Ovary (tissue), 10 donors: ENCODE measurements at places on chromosomes 16 and 17.

DNA sequence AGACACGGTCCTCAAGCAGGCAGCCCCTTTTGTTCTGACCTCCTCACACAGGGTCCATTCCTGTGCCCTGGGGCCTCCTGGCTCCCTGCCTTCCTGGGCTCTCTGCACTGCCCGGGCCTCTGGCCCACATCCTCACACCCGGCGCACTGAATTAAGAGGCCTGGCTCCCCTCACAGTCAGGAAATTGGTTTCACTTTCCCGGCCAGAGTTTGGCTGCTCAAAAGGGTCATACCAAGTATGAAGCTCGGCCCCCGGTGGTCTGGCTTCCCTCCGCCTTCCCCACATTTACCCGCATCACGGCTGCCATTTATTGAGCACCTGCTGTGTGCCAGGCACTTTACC lies 220.0 kb downstream of the NTN1 start:
- DNase-seq, result peak; percentile 73
- no peaks in the 10 kb centered on the region for H3K36me3 ChIP-seq
- H3K27ac ChIP-seq, result peak overlapping the region; percentile 97

- peak overlapping the region; percentile 39 for H3K4me3 ChIP-seq
- no peaks in the 10 kb centered on the region for H3K36me3 ChIP-seq
- peak overlapping the region; percentile 64 for H3K27ac ChIP-seq
Observed at GRCh38 chr17:44775838-44776621, 17.2 kb downstream of the ADAM11 start.

DNA sequence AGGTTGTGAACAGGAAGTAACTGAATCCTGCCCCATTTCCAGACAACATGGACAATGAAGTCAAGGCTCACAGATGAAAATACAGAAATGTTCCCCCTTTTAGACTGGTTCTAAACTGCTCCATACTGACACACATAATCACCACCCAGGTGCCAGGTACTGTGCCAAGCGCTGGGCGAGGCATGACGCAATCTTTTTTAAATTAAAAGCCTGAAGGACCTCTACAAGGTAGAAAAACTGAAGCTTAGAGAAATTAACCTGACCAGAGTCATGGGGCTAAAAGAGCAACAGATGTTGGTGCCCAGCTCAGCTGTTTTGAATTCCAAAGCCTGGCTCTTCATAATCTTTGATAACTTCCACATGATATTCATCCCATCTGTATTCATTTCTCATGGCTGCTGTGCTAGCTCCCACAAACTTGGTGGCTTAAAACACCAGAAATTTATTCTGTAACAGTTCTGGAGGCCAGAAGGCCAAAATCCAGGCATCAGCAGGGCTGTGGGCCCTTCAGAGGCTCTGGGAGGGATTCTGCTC lies 4.9 kb upstream of the RAB11FIP4 start:
- DNase-seq, result no peak
- H3K27me3 ChIP-seq, result no peaks in the 10 kb centered on the region
- no peaks in the 10 kb centered on the region for H3K4me1 ChIP-seq
- no peak overlapping the region for H3K27ac ChIP-seq

GRCh38 chr17:32330147-32330546 lies 11.8 kb downstream of the C17orf75 start:
- H3K27me3 ChIP-seq, result no peaks in the 10 kb centered on the region
- H3K36me3 ChIP-seq, result no peaks in the 10 kb centered on the region
- DNase-seq, result no peak

DNA sequence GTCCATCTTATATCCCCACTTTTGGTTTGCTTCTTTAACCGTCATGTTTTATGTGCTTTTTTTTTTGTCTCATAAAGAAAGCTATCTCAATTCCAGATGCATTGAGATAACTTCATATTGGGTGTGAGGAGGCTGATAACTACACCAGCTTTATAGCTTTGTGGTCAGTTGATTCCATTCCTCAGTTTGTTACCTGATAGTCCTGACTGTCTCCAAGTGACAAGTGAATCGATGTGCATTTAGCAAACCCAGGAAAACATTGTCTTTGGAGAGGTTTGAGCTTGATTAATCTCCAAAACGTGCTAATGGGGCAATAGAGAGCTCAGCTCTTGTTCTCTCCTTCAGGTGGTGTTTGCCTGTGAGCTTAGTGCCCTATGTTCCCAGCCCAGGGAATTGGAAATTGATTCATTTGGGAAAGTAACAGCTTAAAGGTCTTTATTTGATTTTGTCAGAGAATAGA lies 22.7 kb downstream of the HS3ST3B1 start:
- DNase-seq, result no peak
- no peaks in the 10 kb centered on the region for H3K27me3 ChIP-seq
- no peaks in the 10 kb centered on the region for H3K36me3 ChIP-seq
- no peaks in the 10 kb centered on the region for H3K4me1 ChIP-seq

DNA sequence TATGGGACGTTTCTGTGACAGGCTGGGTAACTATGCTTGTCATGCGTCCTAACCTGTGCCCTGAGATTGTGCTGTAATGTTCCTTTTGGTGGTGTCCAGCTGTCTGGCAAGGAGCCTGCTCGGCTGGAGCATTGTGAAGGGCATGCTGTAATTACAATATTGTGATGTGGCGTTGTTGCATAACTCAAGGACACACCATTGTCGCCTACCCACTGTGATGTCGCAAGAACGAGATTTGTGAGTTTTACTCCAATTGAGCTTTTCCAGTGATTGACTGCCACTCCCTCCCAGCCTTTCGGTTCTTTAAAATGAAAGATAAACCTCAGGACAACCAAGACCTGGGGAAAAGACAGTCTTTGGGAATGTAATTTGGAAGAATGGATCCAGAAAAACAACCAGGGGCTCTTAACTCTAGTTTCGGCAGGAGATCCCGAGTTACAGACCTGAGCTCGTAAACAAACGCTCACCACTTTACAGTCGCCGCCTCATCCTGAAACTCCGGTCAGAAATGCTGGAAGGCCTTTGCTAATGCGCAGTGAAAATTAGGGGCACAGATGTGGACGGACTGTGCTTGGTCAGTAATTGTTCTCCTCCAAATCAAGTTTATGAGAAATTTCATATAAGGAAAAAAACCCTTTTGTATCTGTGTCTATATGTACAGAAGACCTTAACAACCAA lies 1.3 kb downstream of the ZNF750 start:
- no peak for DNase-seq
- peaks cover 3% of the 10 kb centered on the region for H3K4me1 ChIP-seq
- H3K27ac ChIP-seq, result no peak overlapping the region
- no peak overlapping the region for H3K4me3 ChIP-seq

GRCh38 chr17:3535253-3535995 lies 22.2 kb downstream of the TRPV3 start:
- H3K4me1 ChIP-seq, result peaks cover 14% of the 10 kb centered on the region
- no peaks in the 10 kb centered on the region for H3K36me3 ChIP-seq
- peak overlapping the region; percentile 33 for H3K4me3 ChIP-seq
- no peaks in the 10 kb centered on the region for H3K27me3 ChIP-seq
- DNase-seq, result peak; percentile 76

DNA sequence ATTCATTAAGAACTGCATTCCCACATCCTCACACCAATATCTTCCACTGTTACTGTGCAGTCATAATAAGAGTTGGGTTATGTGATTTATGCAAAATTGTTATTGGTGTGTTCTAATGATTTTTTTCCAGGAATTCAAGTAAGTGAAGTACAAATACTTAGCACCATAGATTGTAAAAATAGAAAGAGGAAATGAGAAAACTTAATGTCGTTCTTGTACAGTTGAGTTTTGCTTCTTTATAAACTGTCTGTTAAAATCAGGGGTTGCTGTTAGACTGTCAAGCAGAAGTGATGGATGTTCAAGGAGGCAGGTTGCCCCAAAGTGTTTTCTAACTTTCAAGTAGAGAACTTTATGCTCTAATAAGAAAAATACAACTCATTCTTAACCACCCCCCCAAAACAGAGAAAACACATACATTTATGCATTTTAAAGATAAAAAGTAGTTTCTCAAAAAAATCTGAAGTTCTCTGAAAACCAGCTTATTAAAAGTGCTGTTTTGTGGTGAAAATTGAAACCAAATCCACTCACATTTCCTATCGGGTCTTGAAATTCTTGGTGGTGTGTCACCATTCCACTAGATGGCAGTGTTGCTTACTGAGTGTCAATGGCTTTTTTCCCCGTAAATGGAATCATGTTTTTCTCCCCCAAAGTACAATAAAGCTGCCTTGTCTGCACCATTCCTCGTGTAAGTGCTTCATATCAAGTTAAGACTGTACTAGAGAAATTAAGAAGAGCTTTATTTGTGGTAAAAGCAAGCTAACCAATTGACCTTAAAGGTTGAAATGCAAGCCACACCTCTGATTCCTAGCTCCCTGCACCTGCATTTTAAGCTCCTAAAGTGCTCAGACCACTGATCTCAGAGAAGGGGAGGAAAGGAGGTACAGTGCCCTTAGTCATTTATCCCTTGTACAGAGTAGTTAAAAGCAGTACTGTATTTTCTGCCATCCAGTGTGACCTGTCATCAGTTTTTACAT lies 4.7 kb upstream of the IGSF6 start:
- no peaks in the 10 kb centered on the region for H3K27me3 ChIP-seq
- no peak overlapping the region for H3K4me3 ChIP-seq
- no peaks in the 10 kb centered on the region for H3K4me1 ChIP-seq
- H3K36me3 ChIP-seq, result no peaks in the 10 kb centered on the region
- DNase-seq, result no peak

DNA sequence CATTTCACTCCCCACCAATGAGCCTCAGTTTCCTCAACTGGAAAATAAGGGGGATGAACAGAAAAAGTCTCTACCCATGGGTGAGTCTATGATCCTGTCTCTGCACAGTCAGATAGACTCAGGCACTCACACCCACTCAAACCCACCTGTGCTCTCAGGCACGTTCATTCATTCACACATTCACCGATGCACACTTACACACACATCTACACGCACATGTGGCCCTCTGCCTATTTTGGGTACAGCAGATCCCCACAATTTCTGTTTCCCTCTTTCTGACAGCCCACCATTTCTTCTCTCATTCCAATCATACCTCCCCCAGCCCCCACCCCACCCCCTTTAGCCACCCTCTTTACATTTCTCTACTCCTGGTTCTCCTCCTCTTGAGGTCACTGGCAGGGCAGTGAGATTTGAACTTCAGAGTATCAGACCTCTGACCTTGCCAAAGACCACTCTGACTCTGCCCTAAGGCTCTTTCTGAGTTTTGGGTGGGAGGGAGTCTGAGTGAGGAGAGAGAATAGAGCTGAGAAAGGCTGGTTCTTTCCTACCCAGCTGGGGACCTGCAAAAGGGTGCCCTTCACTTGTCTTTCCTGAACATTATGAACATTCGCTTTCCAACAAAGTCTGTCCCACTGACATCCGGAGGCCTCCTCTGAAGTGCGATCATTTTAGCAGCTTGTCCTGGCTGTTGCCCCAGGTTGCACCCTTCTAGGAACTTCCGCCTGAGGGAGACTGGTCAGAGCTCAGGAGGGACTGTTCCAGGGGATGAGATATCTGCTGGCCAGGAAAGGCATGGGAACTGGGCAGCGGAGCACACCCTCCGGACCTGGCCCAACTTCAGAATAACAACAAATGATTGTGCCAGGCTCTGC lies 10.1 kb upstream of the COL1A1 start:
- peaks cover 34% of the 10 kb centered on the region for H3K4me1 ChIP-seq
- no peaks in the 10 kb centered on the region for H3K27me3 ChIP-seq
- no peaks in the 10 kb centered on the region for H3K36me3 ChIP-seq
- DNase-seq, result peak; percentile 39
- H3K27ac ChIP-seq, result peak overlapping the region; percentile 92
- H3K4me3 ChIP-seq, result no peak overlapping the region

DNA sequence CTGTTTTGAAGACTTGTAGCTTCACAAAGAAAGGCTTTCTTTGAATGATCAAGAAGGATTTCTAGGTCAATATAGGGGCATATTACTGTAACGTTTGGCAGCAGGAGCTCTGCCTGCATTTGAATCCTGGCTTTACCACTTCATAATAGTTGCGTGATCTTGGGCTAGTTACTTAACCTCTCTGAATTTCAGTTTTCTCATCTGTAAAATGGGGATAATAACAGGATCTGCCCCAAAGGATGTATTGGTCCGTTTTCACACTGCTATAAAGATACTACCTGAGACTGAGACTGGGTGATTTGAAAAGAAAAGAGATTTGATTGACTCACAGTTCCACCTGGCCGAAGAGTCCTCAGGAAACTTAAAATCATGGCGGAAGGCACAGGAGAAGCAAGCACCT lies 12.5 kb downstream of the BMERB1 start:
- no peaks in the 10 kb centered on the region for H3K36me3 ChIP-seq
- DNase-seq, result no peak
- peaks cover under 1% of the 10 kb centered on the region for H3K4me1 ChIP-seq
- H3K27ac ChIP-seq, result no peak overlapping the region

DNA sequence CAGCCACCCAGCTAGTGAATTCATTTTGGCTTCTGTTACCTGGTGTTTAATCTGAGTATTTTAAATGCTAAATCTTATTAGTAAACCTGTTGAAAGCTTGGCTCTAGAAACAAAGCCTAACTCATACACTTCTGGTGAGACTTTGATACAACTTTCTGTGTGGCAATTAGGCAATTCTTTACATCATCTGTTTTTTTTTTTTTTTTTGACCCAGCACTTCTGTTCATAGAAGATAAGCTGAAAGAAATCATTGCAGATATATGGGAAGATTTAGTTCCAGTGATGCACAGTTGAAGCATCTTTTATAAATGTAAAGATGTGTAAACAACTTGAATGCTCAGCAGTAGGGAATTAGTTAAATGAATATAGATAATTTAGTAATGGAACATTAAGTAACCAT lies 21.7 kb upstream of the ABCC11 start:
- no peaks in the 10 kb centered on the region for H3K27me3 ChIP-seq
- no peak for DNase-seq
- no peaks in the 10 kb centered on the region for H3K36me3 ChIP-seq
- H3K27ac ChIP-seq, result no peak overlapping the region
- no peaks in the 10 kb centered on the region for H3K4me1 ChIP-seq

DNA sequence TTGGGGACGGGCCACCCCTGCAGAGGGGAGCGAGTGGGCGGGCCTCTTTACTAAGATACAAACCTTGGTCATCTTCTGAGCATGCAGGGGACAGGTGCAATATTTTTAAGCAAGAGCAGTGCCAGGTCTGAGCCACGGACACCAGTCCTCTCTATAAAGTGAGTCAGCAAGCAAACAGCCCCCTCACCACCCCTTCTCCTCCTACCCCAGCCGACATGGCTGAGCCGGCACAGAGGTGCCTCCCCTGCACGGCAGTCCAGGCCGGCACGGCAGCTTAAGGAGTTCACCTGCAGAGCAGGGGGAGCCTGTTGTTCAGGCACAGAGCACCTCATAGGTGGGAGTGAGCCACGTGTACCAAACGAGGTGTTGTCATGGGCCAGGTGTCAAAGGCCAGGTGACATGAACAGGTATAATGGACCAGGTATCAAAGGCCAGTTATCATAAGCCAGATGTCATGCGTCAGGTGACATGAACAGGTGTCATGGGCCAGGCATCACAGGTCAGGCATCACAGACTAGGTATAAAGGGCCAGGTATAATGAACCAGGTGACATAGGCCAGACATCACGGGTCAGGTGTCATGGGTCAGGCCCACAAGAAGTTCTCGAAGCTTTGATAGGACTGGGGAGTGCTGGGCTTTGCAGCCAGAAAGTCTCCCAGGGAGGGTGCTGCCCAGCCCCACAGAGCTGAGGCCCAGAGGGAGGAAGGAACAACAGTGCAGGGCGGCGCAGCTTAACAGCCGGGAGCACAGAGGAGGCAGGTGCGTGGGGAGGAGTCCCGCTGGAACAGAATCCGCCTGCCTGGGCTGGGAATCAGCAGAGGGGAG lies 42.6 kb upstream of the ZNF469 start:
- H3K36me3 ChIP-seq, result no peaks in the 10 kb centered on the region
- H3K27me3 ChIP-seq, result no peaks in the 10 kb centered on the region
- no peak overlapping the region for H3K4me3 ChIP-seq

GRCh38 chr17:81097943-81098308 lies 63.0 kb downstream of the BAIAP2 start:
- H3K27me3 ChIP-seq, result no peaks in the 10 kb centered on the region
- H3K27ac ChIP-seq, result peak overlapping the region; percentile 9
- DNase-seq, result no peak
- H3K4me1 ChIP-seq, result peaks cover 10% of the 10 kb centered on the region
- H3K36me3 ChIP-seq, result no peaks in the 10 kb centered on the region
- H3K4me3 ChIP-seq, result no peak overlapping the region
